ENCODE measurements at places on chromosomes 3 and 15.
A peak's percentile ranks its signal among the peaks of the same experiment; 100 is the strongest.

- no peak for DNase-seq
Observed at GRCh38 chr15:57395292-57395691, 19.0 kb downstream of the CGNL1 start.

DNA sequence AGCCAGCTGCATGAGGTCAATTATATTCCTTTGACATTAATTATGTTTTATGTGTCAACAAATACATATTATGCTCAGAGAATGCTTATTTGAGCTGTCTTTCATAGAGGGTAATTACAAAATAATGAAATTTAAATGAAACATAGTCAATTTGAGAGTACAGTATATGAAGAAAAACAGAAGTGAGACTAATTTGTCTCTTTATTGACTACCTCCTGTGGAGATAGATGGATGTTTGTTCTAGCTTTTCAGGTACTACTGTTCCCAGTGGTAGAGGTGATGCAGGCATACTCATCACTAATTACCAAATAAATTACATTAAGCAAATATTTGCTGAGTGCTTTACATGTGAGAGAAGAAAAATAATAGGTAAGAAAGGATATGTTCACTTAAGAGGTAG lies 1129.6 kb downstream of the OTOL1 start:
- DNase-seq, result no peak

GRCh38 chr3:4848176-4848825 lies 130.9 kb upstream of the BHLHE40 start:
- DNase-seq, result no peak

DNA sequence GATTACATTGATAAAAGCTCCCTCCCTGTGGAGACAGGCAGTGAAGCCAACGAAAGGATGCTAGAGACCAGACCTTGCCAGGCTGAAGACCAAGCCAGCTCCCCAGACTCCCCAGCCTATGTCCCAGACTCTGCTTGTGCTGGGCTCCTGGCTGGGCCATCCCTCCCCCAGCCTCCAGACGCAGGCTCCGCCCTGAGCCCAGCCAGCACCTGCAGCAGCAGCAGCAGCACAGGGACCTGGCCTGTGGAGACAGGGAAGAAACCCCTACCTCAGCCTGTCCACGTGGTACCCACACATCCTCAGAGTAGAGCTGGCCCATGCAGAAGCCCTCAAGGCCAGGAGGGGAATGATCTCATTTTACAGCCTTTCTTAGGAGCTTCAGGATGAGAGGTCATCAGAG lies 13.3 kb downstream of the ANKRD63 start:
- no peak for DNase-seq

- peak; percentile 50 for DNase-seq
Observed at GRCh38 chr3:48897460-48898376, 964 bp downstream of the SLC25A20 start.

DNA sequence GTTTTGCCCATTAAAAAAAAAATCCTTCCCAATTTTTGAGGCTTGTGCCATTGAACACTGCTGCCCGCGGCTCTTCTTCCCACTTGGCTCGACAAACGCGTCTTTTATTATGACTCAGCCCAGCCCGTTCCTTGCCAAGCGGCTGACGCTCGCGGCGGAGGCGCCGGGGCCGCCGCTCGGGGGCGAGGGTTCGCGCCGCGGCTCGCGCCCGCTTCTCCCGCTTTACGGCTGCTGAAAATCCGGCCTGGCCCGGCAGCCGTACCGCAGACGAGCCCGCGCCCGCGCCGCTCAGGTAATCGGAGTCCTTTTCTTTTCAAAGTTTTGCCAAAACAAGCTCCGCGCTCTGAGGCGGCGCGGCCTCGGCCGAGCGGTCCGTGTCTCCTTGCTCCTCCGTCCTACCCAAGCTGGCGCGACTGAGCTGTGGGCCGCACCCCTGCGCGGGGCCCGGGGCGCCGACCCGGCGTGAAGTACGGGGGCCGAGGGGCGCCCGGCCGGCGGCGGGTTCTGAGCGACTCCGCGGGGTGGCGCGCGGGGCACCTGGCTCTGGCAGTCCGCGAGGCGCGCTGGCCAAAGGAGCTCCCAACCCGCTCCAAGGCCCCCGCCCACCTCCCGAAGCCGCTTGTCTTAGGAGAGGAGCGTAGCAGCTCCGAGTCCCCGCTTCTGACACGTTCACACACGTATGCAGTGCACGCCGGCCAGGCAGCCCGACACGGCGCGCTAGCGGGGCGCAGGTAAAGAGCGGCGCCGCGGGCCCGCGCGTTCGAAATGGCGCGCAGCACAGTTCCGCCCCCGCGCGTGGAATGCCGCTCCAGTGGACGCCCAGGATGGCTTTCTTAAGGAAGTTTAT lies 418.2 kb upstream of the NAALADL2 start:
- peak; percentile 86 for DNase-seq

GRCh38 chr3:22981166-22981565 lies 222.0 kb upstream of the UBE2E2 start:
- DNase-seq, result no peak

GRCh38 chr15:100495861-100496260 lies 32.9 kb downstream of the CERS3 start:
- no peak for DNase-seq

GRCh38 chr15:81954158-81954783 lies 91.5 kb downstream of the MEX3B start:
- DNase-seq, result no peak

- DNase-seq, result no peak
Observed at GRCh38 chr15:50633653-50634052, 52.9 kb downstream of the TRPM7 start.

GRCh38 chr15:97189162-97189780 lies 771.2 kb upstream of the ARRDC4 start:
- DNase-seq, result no peak

DNA sequence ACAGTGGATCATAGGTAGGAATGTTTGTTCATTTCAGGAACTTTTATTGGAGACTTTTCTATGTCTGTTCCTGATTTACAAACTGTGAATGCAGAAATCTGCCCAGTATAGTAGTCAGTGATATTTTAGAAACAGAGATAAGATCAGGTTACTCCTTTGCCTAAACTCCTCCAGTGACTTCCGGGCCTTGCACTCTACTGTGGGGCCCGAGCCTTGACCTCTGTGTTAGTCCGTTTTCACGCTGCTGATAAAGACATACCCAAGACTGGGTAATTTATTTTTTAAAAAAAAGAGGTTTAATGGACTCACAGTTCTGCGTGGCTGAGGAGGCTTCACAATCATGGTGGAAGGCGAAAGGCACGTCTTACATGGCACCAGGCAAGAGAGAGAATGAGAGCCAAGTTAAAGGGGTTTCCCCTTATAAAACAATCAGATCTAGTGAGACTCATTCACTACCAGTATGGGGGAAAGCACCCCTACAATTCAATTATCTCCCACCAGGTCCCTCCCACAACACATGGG lies 127.1 kb downstream of the DNAJB8 start:
- DNase-seq, result no peak

- no peak for DNase-seq
Observed at GRCh38 chr15:90570643-90571042, 40.9 kb downstream of the CRTC3 start.

DNA sequence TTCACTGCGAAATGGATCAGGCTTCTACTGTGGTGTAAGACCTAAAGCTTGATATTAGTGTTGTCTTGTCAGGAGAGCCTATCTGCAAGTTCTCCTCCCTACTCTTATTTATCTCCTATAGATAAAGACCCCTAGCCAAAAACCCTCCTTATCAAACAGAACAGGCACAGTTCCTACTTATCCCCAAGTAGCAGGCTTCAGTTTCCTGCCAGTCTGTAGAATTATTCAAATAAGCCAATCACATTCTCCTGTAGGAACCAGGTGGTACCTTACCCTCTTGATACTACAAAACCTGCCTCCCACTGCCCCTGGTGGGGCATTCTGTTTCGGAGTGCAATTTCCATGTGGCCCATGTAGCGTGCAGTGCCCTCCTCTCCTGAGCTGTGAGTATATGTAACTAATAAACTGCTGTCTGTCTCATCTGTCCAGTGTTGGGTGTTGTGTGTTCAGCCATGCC lies 28.7 kb downstream of the HDGFL3 start:
- DNase-seq, result no peak

DNA sequence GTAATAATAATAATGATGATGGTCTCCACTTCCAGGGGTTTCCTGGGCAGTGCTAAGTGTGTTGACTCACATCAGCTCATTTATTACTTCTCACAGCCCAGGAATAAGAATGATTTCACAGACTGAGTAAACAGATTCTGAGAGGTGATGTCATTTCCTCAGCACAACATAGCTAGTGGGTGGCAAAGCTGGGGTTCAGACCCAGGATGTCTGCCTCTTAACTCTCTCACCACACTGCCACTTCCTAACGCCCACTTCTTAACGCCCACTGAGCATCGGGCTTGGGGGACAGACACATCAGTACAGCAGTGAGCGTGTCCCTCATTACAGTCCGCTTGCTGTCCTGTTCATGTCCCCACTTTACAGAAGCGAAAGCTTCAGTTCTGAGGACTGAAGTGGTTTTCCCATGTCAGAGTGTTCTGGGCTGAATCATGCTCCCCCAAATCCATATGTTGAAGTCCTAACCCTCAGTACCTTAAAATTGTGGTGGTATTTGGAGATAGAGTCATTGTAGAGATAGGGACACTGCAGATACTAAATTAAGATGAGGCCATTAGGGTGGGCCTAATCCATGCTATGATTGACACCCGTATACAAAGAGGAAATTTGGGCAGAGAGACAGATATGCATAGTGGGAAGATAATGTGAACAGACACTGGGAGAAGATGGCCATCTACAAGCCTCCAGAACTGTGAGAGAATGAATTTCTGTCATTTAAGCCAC lies 68.0 kb downstream of the ATP2B2 start:
- DNase-seq, result peak; percentile 70

- DNase-seq, result no peak
Observed at GRCh38 chr3:127760791-127761440, 61.4 kb downstream of the MGLL start.

DNA sequence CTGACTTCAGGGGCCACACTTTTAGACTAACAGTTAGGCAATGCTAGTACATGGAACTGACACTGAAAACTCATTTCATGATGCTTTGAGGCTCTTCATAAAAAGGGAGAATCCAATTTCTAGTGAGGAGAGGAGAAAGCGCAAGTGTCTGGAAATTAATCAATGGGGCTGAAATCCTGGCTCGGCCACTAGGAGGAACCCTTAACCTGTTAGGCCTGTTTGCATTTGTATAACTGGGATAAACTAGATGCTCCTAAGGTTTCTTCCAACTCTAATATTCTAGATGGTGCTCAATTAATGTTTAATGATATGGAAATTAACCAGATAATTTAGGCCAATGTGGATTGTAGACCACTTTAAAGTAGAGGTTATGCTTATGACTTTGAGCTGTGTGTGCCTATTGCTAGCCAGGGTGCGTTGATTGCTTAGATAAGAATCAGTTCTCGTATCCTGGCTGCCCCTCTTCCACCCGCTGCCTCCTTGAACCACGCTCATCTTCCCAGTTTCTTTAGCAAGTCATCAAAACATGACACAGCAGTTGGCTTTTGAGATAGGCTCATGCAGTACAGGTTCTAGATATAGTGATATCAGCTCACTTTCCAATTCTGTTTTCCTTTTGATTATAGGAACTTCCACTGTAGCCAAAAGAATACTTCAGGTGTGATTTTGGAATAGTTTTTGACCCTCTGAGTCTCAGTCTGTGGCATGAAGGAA lies 16.8 kb upstream of the CRBN start:
- DNase-seq, result peak; percentile 12

GRCh38 chr3:93924491-93924890 lies 49.2 kb downstream of the PROS1 start:
- DNase-seq, result no peak

GRCh38 chr3:33111581-33111980 lies 2.2 kb upstream of the CRTAP start:
- no peak for DNase-seq

DNA sequence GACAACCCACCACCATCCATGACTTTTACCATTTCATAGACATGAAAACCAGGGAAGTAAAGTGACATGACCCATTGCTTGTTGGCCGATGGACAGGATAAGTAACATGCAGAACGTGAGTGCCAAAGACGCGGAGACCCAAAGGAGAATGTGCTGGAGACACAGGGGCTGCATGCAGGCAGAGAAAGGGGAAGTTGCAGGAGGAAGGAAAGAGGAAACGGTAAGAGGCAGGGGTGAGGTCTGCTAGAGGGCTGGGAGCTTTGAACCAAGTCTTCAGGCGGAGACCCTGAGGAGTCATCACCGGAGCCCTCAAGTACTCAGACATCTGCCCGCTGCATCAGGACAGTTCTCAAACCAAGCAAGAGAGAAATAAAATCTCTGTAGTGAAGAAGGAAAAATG lies 34.9 kb downstream of the MAGEF1 start:
- DNase-seq, result peak; percentile 47

GRCh38 chr3:192122832-192123594 lies 604.3 kb downstream of the FGF12 start:
- DNase-seq, result no peak

DNA sequence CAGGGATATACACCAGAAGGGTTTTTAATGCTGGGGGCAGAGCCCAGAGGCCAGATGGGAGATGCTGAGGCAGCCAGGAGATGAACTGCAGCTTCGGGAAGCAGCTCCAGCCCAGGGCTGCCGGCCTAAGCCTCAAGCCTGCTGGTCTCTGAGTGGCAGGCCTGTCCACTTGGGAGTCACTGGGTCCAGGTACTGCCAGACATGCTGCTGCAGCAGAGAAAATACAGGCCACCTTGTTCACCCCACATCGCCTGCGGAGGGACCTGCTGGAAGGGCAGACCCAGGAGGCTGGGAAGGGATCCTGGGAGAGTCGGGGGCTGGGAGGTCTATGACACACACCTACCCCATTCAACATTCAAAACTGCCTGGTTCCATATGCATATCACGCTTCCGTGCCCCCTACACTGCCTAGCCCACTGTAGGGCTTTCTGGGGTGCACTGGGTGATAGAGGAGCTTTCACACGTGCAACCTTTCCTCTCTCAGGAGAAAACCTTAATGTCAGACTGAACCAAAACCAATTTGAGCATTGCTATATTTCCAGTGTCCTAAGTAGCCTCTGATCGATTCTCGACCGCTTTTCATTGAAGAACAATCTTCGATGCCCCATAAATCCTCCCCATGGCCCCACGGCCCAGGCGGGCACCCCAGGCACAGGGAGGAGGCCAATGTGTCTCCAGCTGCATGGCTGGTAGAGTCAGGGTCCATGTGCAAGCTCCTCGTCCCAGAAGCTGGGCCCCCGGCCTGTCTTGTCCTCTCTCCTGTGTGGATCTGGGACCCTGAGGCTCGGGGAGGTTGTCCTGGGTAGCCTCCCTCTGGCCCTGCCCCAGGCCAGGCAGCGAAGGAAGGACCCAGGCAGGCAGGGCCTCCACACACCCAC lies 147.4 kb downstream of the ATP10A start:
- DNase-seq, result no peak

- DNase-seq, result no peak
Observed at GRCh38 chr3:186598108-186598784, 14.6 kb upstream of the AHSG start.

DNA sequence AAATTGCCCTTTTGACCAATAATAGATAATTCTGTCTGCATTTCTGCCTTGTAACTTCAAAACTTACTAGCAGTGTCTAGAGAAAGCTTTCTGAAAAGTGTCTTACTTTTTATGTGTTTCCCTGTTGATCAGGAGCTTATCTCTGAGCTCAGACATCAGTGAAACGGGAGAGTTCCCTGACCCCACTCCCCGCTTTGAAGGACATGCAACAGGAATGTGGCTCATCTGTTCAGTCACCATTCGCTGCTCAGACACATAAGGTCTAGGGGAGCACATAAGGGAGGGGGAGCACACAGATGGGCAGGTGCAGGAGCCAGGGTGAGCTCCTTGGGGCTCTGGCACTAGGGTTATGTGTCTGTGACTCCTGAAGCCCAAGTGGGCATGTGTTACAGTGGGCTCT lies 205.0 kb downstream of the FEZF2 start:
- DNase-seq, result no peak

All from suppressor macrophage (primary cell).